Lower leg skin (tissue), 4 donors: ENCODE measurements at places on chromosomes 4 and X. TPM values are rescaled to one million over a fixed set of nuclear protein-coding genes. Genes with fewer than 3 reads are reported as not detected.
A peak's percentile ranks its signal among the peaks of the same experiment; 100 is the strongest.

- DNase-seq = no peak
Measured at GRCh38 chr4:186167605-186168004, 23.8 kb upstream of the CYP4V2 start.

DNA sequence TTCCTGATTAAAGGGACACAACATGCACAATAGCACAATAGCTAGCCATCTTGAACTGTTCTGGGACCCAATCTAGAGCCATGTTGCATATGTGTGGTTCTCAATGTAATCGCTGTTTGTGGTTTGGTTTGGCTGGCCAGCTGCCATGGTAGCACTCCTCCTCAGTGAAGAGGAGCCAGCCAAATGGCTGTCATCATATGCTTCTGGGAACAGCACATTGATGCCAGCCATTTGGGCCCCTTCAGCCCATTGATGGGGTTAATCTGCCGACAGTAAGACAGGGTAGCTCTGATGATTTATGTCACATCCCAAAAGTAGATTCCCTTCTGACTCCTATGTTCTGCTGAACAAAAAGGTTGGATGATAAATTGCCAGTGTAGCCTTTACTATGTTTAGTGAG lies 48.5 kb downstream of the AWAT2 start:
- no peak for DNase-seq

GRCh38 chr4:38004887-38005286 lies 44.7 kb downstream of the PTTG2 start:
- no peak for DNase-seq

GRCh38 chr4:87092389-87093141 lies 127.9 kb downstream of the KLHL8 start:
- peak; percentile 66 for DNase-seq

DNA sequence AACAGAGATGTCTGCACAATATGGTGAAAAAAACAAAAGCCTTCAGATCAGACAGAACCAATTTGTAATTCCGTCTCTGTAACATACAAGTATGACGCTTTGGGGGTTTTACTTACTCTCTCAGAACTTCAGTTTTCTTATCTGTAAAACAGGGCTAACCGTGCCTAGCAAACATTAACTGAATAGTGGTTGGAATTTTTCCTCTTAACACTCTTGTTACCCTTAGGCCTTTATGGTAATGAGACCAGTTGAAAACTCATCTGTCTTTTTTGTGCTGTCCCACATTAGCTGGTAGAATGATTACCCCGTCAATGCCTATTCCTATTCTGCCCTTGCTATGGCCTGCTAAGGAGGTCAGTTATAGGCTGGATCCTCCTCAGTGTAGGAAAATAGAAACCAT lies 4.5 kb upstream of the MYOZ2 start:
- no peak for DNase-seq

DNA sequence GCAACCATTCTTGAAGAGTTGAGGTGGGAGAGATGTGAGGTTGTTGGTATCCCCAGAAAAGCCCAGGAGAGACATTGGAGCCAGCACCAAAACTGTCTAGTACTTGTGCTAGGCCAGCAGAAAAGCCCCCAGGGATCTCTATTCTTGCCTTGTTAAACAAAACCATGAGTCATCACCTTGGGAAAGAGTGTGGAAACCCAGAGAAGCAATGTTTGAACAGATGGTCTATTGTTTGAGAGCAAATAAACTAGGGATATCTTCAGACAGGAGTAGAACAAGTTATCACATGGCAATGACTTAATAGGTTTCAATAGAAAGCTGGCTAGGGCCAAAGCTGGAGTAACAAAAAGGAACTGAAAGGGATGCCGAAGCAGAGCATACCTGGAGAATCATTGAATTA lies 195.7 kb upstream of the CASK start:
- no peak for DNase-seq

DNA sequence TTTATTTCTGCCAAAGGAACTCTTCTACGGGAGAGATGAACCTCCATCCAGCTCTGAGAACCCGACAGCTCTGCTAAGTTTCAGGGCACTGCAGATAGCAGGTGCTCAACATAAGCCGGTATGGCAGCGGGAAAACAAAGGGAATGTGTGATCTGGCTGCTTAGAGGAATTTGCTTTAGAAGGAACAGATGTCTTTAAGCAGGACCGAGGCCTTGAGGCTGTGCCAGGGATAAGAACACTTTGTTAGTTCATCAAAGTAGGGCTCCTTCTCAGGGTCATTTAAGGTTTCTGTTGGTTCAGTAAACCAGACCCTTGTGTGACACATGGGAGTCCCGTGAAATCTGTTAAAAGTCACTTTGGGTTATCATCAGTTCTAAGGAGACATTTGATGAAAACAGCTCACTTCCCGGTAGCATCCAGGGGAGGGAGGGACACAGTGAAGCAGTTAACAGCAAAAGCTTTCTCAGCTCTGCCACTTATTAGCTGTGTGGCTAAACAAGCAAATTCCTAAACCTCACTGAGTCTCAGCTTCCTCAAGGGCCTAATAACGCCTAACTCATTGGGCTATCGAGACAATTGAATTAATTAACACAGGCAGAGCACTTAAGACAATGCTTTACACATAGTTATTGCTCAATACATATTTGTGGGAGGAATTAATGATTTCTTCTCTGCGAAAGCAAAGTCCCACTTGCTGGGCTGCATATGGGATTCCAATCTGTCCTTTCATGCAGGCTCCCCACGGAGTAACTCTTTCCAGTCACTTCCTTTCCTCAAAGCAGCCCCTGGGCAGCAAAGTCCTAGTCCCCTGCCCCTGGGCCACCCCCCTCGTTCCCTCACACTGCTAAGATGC lies 2.9 kb upstream of the FTSJ1 start:
- no peak for DNase-seq

GRCh38 chr4:149766135-149766534 lies 49.5 kb downstream of the IQCM start:
- DNase-seq = no peak

DNA sequence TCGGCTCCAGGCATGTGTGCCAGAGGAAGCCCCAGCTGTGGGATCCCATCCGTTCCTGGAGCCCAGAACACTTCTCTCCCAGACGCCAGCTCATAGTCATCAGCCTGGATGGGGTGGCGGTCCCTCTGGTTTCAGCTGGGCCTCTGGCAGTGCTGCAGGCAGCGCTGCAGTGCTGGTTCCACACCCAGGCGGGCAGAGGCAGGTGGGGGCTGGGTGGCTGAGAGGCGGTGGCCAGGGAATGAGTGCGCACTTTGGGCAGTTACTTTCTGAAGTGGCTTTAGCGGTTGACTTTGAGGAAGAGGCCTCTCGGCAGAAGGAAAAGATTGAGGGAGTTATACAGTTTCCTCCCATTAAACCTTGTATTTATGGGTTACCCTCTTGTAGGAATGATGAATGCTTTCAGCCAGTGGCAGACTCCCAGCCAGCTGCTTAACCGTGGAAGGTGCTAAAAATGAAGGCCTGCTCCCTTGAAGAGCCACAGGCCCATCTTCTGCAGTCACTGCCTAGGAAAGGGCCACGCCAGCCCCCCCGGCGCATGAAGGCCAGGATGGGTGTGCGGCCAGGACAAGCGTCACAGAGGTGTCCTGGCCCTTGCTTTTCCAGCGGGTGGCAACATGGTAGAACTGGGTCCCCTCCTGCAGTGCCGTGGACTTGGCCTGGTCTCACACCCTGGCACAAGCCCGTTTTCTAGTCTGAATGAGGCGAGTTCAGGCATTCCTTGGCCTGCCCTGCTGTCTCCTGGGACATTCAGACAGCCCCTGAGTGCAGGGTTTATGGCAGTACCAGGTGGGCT lies 9.9 kb downstream of the TADA2B start:
- no peak for DNase-seq

GRCh38 chr4:108116423-108117168 lies 52.1 kb downstream of the LEF1 start:
- DNase-seq = no peak

DNA sequence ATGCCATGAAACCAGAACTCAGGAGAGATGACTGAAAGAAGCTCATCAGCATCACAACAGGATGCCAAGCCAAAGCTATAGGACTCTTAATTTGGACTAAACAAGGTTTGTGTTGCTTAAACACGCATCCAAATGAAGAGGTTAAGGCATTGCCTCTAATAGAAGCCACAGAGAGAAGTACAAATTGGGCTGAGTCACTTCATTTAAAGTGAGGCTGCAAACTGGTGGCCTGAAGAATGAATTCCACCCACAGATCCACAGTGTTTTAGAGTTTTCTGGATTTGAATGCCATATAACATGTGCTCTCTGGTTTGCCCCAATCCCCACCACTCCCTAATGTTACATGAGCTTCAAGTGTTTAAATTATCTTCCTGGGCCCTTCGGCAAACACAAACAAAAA lies 103.5 kb downstream of the FIP1L1 start:
- no peak for DNase-seq

GRCh38 chrX:861340-861890 lies 230.8 kb downstream of the SHOX start:
- DNase-seq = no peak

DNA sequence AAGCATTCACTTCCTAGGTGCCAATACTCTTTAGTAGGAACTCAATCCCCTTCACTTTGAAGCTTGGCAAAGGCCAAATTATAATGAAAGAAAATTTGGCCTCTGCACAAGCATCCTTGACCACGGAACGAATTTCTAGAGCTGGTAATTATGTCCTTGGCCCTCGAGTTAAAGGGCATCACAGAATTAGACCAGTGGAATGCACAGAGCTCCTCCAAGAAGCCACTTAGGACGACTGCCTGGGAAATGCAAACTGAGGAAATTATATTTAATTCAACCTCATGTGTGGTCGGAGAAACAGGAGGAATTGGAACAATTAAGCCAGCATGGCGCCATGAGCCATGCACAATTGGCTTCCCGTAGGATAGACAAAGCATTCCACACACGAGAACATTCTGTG lies 59.3 kb downstream of the NLGN4X start:
- no peak for DNase-seq

DNA sequence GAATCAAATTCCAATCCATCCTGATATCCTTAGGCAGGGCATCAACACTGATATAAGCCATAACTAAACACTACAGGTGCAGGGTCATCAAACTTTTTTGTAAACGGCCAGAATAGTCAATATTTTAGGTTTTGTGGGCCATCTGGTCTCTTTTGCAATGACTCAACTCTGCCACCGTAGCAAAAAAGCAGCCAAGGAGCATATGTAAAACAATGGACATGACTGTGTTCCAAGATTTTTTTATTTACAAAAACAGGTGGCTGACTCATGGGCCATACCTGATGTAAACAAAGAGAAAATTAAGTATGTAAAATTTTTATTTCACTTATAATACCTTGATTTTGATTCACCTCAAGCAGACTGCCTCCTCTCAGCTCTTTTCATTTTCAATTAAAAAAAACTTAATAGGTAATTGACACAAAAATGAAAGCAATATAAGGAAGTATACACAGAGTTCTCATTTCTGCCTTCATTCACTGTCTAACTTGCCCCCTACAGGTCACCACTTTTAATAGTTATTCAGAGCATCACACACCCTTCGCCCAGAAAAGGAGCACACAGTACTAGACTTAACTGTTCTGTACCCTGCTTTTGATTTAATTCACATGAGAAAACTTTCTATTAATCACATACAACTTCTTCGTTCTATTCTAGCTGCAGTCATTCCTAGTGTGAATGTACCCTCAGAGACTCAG lies 35.3 kb upstream of the GPM6B start:
- no peak for DNase-seq

DNA sequence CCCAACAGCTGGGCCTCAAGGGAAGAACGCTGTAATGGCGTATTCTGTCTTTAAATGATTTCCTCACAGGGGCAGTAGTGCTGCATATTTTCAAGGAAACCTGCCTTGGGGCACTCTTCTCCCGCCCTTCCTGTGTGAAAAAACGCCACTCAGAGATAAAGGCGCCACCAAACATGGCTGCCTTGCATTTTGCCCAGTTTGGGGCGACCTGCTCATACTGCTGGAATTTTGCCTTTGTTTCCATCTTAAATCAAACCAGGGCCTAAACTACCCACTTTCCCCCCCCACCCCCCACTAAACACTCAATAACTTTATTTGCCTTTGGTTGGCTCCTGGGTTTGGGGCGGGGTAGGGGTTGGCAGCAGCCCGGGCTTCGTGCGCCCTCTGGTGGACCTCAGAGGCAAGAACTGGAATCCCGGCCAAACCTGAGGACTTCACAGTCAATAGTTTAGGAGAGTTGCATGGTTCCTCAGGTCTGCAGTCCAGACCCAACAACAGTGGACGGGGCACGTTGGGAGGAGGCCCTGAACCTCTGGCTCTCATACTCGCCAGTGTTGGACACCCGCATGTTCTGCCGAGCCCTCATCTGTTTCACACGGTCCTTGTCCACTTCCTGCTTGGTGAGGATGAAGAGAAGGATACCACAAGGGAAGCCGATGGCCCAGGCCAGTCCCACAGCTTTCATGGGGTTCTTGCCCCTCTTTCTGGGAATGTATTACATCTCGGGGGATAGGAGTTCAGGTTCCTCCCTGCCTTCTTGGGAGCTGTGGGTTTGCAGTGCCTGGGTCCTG lies 220.1 kb upstream of the STK26 start:
- no peak for DNase-seq

GRCh38 chr4:53912766-53913497 lies 151.5 kb downstream of the CHIC2 start:
- no peak for DNase-seq

GRCh38 chr4:58163156-58163555 lies 1053.0 kb upstream of the IGFBP7 start:
- peak; percentile 13 for DNase-seq

DNA sequence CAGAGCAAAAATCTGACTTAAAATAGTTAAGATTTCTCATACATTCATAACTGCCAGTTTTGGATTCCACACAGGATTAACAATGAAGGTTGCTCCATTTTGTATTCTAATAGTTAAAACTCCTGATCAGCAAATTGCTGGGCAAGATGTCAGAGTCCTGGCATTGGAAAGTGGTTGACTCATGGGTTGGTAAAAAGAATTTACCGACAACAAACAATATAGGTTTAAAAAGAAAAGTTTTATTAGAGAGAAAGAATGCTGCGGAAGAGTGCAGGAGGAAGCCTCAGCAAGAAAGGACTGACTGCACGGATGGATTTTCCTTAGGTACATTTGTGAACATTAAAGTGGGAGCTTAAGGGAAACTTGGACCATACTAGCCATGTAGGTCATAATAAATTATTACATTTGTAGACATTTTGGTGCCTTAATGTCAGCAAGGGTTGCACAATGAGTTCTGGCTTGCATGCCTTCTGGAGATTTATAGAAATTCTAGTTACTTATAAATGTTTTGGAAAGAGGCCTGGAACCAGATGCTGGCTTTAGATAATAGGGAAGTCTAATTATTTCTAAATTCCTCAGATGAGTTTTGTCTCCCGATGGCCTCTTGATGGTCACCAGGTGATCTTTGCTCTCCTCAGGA lies 25.4 kb upstream of the IL2 start:
- DNase-seq = no peak

- no peak for DNase-seq
Measured at GRCh38 chrX:121864561-121864960, 817.2 kb downstream of the GLUD2 start.

GRCh38 chrX:116290359-116290758 lies 119.8 kb downstream of the AGTR2 start:
- DNase-seq = no peak

- DNase-seq = no peak
Measured at GRCh38 chrX:44063606-44064005, 90.4 kb upstream of the NDP start.

Gene CXCL5
- not detected for total RNA-seq

Gene HSFX4
- total RNA-seq = not detected

Gene KDR
- 6.2 TPM for total RNA-seq

Gene GPRASP3
- total RNA-seq = 2.7 TPM

Gene OTUD6A
- not detected for total RNA-seq

Gene FRAS1
- 3.0 TPM for total RNA-seq

Gene KLB
- total RNA-seq = 0.38 TPM

Gene GAGE1
- total RNA-seq = not detected

Gene FMR1
- total RNA-seq = 20.9 TPM

Gene HTATSF1
- total RNA-seq = 36.0 TPM

Gene FAM50A
- total RNA-seq = 21.2 TPM

Gene GPR34
- 1.6 TPM for total RNA-seq
